ENCODE measurements at places on chromosomes 12 and 14. TPM values are rescaled to one million over a fixed set of nuclear protein-coding genes. Genes with fewer than 3 reads are reported as not detected.

- H3K4me3 ChIP-seq = peak overlapping the region; percentile 80
- DNase-seq = no peak
Measured at GRCh38 chr14:73887318-73887616, 608 bp downstream of the ZNF410 start.

GRCh38 chr14:20455355-20456300 is 602 bp downstream of the APEX1 start:
- DNase-seq = no peak
- no peaks in the 10 kb centered on the region for H3K27me3 ChIP-seq
- peaks cover 48% of the 10 kb centered on the region for H3K36me3 ChIP-seq

DNA sequence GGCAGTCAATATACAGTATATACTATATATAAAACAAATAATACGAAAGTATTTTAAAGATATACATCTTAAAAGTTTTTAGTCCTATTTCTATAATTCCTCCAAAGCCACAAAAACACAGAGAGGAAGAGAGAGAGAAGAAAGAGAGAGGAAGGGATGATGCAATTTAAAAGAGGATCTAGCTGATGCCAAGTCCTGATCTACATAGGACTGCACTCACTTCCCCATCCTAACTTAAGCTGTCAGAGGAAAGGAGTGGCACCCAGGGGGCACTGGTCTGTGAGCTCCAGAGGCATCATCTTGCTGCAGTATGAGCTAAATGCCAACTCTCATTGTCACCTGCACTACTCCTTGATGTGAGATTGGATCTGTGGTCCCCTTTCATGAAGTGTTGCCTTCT is 95.8 kb downstream of the C12orf42 start:
- H3K4me1 ChIP-seq = no peaks in the 10 kb centered on the region
- H3K27ac ChIP-seq = no peak overlapping the region
- H3K4me3 ChIP-seq = no peak overlapping the region
- H3K27me3 ChIP-seq = no peaks in the 10 kb centered on the region
- no peaks in the 10 kb centered on the region for H3K36me3 ChIP-seq

DNA sequence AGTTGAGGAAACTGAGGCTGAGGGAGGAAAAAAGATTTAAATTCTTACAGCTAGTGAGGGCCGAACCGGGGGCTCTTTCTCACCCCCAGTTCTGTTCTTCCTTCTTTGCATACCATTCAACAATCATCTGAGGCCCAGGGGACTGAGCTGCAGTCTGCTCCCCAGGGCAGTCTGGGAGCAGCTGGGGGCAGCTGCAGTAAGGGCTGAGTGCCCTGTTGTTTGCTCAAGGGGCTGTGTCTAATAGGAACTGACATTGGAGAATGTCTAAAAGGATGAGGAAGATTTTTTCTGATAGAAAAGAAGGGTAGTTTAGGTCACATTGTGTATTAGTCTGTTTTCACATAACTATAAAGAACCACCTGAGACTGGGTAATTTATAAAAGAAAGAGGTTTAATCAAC is 42.2 kb downstream of the SLC17A8 start:
- no peaks in the 10 kb centered on the region for H3K36me3 ChIP-seq
- H3K27ac ChIP-seq = no peak overlapping the region
- peaks cover under 1% of the 10 kb centered on the region for H3K27me3 ChIP-seq

- H3K27me3 ChIP-seq = no peaks in the 10 kb centered on the region
- no peak for DNase-seq
- no peak overlapping the region for H3K27ac ChIP-seq
- no peak overlapping the region for H3K4me3 ChIP-seq
- H3K36me3 ChIP-seq = peaks cover 9% of the 10 kb centered on the region
Measured at GRCh38 chr14:68297876-68298468, 478.4 kb downstream of the RAD51B start.

DNA sequence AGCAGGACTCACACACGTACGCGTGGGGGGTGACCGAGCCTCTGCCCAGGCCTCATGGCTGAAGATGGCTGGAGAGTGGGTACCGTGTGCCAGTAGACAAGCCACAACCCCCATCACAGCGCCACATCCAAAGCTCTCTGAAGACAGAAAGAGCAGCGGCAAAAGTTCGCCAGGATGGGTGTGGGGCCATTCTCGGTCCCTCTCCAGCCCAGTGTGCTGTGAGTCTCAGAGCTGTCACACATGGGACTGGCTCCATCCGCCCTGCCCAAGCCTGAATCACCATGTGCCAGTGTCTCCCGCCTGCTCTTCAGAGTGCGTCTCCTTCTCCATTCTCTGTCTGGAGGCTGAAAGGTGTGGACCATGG is 5.7 kb downstream of the TMEM179 start:
- peaks cover 18% of the 10 kb centered on the region for H3K27me3 ChIP-seq
- no peaks in the 10 kb centered on the region for H3K36me3 ChIP-seq
- H3K4me1 ChIP-seq = peaks cover under 1% of the 10 kb centered on the region
- no peak overlapping the region for H3K27ac ChIP-seq

GRCh38 chr12:29742646-29743045 is 41.1 kb downstream of the TMTC1 start:
- no peaks in the 10 kb centered on the region for H3K4me1 ChIP-seq
- no peaks in the 10 kb centered on the region for H3K36me3 ChIP-seq
- no peak overlapping the region for H3K27ac ChIP-seq
- H3K27me3 ChIP-seq = peaks cover 1% of the 10 kb centered on the region
- no peak for DNase-seq

GRCh38 chr12:51938726-51939125 is 12.8 kb upstream of the ACVR1B start:
- no peak overlapping the region for H3K4me3 ChIP-seq
- no peak for DNase-seq
- no peaks in the 10 kb centered on the region for H3K36me3 ChIP-seq
- H3K27ac ChIP-seq = no peak overlapping the region
- H3K27me3 ChIP-seq = peaks cover 2% of the 10 kb centered on the region

The MYO1H gene
- not detected for total RNA-seq

The SERPINA9 gene
- not detected for total RNA-seq

The OASL gene
- 13.9 TPM for total RNA-seq

The CFAP73 gene
- total RNA-seq = 1.1 TPM

The SDSL gene
- total RNA-seq = 3.9 TPM

Data from activated CD4-positive, alpha-beta T cell treated with anti-CD3 and anti-CD28 coated beads for 36 hours (primary cell).